ENCODE measurements at places on chromosomes 12 and 14. TPM values are rescaled to one million over a fixed set of nuclear protein-coding genes. Genes with fewer than 3 reads are reported as not detected.

DNA sequence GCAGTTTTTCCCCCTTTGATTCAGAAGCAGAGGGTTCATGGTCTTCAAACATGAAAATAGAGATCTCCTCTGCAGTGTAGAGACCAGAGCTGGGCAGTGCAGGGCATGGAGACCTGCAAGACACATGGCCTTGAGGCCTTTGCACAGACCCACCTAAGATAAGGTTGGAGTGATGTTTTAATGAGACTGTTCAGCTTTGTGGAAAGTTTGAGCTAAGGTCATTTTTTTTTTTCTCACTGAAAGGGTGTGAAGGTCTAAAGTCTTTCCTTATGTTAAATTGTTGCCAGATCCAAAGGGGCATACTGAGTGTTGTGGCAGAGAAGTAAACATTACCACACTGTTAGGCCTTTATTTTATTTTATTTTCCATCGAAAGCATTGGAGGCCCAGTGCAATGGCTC, 185.1 kb downstream of the MSRB3 start:
- DNase-seq = no peak
- H3K27ac ChIP-seq = no peak overlapping the region
- H3K27me3 ChIP-seq = no peaks in the 10 kb centered on the region
- H3K36me3 ChIP-seq = no peaks in the 10 kb centered on the region

DNA sequence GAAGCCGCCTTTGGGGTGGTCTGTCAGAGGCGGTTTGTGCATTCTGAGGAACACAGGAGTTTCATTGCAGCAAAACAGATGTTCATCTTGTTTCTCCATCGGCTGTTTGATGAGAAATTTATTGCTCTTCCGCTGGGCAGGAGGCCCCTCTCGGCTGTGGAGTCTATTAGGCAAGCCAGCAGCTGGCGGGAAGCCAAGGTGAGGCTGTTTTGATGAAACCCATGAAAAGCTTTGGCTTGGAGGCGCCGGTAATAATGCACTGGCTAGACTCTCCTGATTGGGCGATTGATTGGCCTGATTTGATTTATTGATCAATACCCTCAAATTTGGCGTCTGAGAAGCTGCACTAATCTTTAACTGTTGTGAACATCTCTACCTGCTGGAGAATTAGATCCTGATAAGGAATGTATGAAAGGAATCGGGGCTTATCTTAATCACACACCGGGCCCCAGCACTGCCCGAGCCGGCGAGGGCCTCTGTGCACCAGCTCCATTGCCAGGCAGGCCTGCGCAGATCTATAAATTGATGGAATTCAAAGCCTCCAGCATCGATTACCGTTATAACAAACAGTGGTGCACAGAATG, 187.7 kb downstream of the PHETA1 start:
- no peaks in the 10 kb centered on the region for H3K36me3 ChIP-seq
- no peak for DNase-seq
- H3K4me3 ChIP-seq = no peak overlapping the region
- peaks cover 32% of the 10 kb centered on the region for H3K27me3 ChIP-seq

DNA sequence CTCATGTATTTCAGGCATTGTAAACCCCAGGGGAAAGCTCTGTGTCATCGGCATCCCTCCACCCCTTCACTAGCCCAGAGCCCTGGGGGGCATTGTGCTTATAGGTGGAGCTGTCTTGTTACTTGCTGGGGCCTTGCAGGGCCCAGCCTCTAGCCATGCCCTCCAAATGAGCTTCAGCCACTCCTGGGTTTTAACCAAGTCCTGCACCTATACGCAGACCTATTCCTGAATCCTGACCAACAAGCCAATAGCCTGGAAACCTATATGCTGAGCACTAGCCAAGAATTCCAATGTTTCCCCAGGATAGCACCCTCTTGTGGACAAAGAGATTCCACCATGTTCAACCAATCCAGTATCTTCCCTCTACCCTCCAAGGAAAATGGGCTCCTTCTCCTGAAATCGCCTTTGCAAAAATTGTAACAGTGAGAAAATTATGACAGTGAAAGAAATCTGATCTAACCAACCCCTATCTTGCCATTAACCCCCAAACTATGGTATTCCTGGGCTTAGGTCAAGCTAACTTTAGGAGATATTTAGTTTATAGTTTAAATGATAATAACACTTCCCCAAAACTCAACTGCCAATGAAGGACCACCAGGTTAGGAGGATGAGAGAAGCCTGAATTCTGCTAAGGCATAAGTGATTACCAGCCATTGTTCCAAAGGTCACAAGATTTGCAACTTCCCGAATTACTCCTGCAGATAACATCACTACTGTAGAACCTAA, 55.5 kb downstream of the TTC7B start:
- H3K4me3 ChIP-seq = no peak overlapping the region
- H3K4me1 ChIP-seq = peaks cover 12% of the 10 kb centered on the region
- DNase-seq = no peak

TECPR2 gene
- 9.8 TPM for total RNA-seq

GRCh38 chr12:72144553-72144952, 127.6 kb upstream of the TRHDE start:
- no peaks in the 10 kb centered on the region for H3K27me3 ChIP-seq
- H3K4me3 ChIP-seq = no peak overlapping the region
- H3K36me3 ChIP-seq = no peaks in the 10 kb centered on the region

GPR162 gene
- total RNA-seq = 0.51 TPM

GRCh38 chr12:85385406-85385805, 105.4 kb downstream of the ALX1 start:
- no peaks in the 10 kb centered on the region for H3K36me3 ChIP-seq
- H3K4me3 ChIP-seq = no peak overlapping the region
- no peak overlapping the region for H3K27ac ChIP-seq

DNA sequence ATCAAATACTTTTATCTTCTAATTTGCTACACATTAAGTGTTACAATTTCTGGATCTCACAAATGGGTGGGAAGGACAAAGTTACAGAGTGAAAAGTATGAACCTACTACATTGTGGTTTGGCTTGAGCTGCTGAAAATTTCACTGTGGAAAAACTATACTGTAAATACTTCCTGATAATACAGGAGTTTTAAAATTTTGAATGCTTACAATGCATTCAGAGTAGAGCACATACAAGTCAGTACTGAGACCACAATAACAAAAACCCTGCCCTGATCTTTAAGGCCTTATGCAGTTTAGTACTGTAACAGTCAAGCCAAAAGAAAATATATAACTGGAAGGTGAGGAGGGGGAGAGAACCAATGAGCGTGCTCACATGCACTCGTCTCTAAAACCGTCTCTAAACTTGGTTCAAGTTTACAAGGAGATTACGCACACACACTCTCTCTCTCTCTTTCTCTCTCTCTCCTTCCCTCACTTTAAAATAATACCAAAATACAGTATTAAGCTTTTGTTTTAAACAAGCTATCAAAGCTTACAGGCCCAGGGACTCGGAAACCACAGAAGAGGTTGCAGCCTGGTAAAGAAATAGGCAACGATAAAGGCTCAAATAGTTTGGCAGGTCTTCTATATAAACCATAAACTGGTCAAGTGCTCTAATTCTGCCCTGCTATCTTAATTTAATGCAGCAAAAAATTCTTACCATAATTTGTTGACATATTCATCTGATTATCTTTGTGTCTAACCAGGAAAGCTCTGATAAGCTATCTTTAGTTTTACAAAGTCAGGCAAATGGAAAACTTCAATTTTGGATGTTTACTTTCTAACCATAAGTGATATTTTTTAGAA, 58.0 kb downstream of the ATF7 start:
- H3K4me3 ChIP-seq = no peak overlapping the region
- DNase-seq = no peak
- peaks cover 8% of the 10 kb centered on the region for H3K36me3 ChIP-seq
- H3K4me1 ChIP-seq = peaks cover 25% of the 10 kb centered on the region
- H3K27me3 ChIP-seq = no peaks in the 10 kb centered on the region

TAS2R46 gene
- total RNA-seq = 1.2 TPM

GRCh38 chr12:109710205-109710746, 3.3 kb upstream of the FAM222A start:
- H3K4me1 ChIP-seq = peaks cover 4% of the 10 kb centered on the region
- peaks cover 31% of the 10 kb centered on the region for H3K27me3 ChIP-seq
- no peak for DNase-seq
